ENCODE measurements at places on chromosomes 12 and 14.

- DNase-seq = no peak
Measured at GRCh38 chr14:90864741-90865140, 48.5 kb upstream of the TTC7B start.

DNA sequence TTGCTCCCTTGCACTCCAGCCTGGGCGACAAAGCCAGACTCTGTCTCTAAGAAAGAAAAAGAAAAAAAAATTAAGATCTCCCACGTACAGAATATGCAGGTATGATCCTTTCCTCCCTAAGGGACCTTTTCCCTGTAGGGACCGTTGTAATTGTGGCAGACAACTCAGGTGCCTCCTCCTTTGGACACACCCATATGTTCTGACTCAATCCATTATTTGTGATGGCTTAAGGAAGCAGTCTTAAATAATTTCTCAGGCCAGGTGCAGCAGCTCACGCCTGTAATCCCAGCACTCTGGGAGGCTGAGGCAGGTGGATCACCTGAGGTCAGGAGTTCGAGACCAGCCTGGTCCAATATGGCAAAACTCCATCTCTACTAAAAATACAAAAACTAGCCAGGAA is 53.1 kb downstream of the TMCC3 start:
- DNase-seq = no peak

- no peak for DNase-seq
Measured at GRCh38 chr12:103855036-103855712, 14.1 kb upstream of the NT5DC3 start.

DNA sequence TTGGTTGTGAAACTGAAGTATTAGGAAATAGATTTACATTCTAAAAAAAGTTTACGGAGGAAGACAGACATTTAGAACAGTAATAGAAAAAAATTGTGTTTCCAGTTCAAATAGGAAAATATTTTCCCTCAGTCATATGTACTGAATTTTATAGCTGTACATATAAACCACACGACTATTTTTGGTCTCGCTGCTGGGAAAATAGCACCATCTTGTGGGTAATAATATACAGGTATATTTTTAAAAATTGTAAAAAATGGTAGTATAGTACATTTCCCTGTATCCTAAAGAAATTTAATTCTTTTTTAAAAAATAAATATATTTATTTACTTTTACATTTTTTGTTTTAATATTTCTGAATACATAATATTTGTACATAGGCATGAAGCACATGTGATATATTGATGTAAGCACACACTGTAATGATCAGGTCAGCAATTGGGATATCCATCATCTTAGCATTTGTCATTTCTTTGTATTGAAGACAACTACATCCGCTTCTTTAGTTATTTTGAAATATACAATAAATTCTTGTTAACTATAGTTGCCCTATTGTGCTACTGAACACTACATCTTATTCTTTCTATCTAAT is 168.6 kb downstream of the ALX1 start:
- DNase-seq = no peak

- no peak for DNase-seq
Measured at GRCh38 chr14:103155826-103156394, 32.6 kb downstream of the TNFAIP2 start.

DNA sequence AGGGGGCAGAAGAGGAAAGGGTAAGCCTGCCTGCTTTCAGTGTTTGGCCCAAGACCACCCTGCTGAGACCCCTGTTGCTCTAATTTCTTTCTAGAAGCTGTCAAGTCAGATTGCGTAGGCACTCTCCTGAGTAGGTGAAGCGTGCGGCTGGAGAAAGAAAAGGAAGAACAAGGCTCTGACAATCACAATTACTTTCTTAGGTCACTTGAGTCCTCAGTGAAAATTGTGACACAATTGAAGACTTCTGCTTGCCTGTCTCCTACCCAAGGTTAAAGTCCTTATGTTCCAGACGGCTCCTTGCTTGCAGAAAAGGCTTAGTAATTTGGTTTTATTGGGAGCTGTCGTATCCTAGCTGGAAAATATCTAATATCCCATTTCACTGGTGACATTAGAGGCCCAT is 721 bp upstream of the CTSG start:
- DNase-seq = no peak

Measured in activated T-cell treated with anti-CD3 and anti-CD28 coated beads, Interleukin-2, amount 50 U/mL, for 72 hours (primary cell).